ENCODE measurements at places on chromosomes 2 and 18.
A peak's percentile ranks its signal among the peaks of the same experiment; 100 is the strongest.

- no peak for DNase-seq
Observed at GRCh38 chr18:10690366-10690765, 164.5 kb downstream of the NAPG start.

GRCh38 chr2:172220121-172220520 is 117.4 kb upstream of the DLX2 start:
- no peak for DNase-seq

DNA sequence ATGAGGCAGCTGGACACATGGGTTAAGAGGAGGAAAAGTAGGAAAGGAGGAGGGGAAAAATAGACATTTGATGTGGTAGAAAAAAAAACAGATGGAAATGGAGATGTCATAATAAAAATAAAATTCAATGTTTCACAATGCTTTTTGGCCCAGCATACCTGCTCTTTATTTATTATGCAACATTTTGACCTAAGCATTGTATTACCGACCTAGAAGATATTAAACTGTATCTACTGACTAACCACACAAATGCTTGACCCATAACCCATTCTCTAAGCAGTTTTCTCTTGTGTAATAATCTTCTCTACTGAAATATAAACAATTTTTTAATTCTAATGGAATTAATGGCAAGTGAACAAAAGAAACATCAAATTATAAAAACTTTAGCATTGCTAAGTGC is 362.3 kb downstream of the FBXO15 start:
- DNase-seq = no peak

DNA sequence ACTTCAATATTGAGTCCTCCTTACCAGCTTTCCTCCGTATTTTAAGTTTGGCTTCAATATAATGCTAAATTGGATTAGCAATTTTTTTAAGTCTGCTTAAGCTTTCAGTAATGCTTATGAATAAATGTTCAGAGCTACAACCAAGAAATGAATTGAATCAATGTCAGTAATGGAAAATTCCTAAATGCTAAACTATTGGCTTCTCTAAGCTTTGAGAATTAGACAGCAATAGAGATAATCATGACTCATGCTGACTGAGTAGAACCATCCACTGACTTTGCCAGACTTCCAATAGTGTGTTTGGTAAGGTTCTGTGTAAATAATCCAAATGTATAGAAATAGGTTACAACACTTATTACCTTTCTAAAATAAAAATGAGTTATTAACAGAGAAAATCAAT is 8.9 kb upstream of the PDE1A start:
- peak; percentile 45 for DNase-seq
